ENCODE measurements at places on chromosomes 6 and 20.
A peak's percentile ranks its signal among the peaks of the same experiment; 100 is the strongest.

DNA sequence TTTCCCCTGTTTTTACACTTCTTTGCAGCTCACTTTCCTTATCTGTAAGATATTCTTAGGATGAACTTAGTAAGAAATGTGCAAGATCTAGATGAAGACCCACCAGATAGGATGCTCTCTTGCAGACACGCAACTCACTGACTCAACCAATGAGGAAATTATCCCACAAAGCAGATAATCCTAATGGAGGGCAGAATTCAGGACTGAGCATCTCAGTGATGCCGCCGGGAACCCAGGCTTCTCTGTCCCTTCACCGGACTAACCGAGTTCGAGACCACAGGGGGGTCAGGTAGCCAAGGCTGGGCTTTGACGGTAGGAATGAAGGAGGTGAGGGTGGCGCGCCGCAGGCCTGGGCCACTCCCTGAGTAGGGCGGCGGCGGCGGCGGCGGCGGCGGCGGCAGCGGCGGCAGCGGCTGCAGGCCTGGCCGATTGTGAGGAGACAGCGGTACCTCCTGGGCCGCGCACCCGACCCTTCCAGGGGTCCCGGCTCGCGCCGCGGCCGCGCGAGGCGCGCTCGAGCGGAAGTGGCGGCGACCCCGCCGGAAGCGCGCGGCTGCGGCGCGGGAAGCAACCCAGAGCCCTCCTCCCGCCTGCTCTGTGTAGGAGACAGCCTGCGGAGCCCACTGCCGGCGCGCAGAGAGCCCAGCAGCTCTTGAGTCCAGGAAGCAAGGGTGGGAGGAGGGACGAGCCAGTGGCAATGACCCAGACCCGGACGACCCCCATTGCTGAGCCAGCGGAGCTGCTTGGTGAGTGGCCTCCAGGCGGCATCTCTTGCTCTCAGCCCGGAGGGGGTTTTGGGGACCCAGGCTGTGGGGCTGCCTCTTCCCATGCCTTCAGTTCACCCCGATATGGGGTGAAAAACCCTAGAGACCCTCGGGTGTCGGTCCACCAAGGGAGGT lies at the start of gene KHDC1:
Gene KHDC1 (minus strand): TSS at position 526 of the 899 bp plus-strand sequence. CDS start 20,679 bp downstream, outside the sequence.
- DNase-seq: peak; percentile 53

DNA sequence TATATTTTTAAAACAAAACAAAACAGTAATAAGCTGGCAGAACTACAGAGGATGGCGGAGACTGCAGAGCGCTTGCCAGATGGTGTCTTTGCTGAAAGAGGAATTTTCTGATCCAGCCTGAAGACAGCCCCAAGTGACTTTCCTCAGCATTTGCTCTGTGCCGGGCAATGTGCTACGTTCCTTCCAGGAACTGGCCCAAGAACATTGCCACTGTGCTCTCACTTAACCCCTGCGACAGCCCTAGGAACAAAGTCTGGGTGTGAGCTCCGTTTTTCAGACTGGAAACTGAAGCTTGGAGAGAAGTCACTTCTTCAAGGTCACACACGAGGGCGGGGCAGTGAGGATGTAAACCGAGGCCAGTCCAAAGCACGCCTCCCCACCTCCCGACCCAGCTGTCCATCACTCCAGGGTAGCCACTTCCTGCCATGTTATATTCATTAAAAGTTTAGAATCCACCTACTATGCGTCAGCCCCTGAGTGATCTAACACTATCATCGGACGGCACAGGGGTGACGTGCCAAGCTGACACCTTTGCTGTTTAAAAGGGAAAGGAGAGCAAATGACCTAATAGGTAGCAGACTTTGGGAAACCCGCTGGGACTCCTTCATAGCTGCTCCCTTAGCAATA lies 22.3 kb upstream of the BMP7 start:
- no peak for DNase-seq

DNA sequence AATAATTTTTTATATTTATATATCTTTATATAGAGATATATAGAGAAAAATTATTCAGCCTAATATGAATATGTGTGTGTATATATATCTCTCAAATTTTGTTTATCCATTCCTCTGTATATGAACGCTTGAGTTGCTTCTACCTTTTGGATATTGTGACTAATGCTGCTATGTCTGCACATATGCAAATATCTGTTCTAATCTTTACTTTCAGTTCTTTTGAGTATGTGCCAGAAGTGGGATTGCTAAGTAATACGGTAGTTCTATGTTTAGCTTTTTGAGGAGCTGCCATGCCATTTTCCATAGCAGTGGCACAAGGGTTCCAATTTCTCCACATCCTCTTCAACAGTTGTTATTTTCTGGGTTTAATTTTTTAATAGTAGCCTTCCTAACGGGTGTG lies 72.8 kb upstream of the CEP85L start:
- no peak for DNase-seq

GRCh38 chr6:24974182-24975171 lies 38.7 kb upstream of the RIPOR2 start:
- no peak for DNase-seq

GRCh38 chr6:134706806-134707205 lies 243.1 kb downstream of the ALDH8A1 start:
- DNase-seq: no peak

DNA sequence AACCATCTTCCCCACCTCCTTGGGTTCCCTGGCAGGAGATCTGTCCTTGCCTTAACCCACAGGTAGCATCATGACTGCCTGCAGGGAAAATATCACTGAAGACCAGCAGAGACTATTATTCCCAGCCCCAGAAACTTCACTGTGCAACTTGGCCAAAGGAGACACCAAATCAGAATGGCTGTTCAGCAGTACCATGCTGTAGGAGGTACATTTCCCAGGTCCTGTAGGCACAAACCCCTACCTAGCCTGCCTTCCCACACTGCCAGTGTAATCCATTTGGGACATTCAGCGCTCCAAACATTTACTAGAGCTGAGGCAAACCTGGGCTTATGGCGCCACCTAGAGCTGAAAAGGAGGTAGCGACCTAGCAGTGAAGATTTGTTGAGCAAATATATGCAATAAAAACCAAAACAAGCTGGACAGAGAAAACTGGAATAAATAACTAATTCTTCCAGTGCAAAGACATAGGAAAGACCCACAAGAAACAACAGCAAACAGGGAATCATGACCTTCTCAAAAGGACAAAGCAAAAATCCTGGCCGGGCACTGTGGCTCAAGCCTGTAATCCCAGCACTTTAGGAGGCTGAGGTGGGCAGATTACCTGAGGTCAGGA lies 60.3 kb downstream of the VTA1 start:
- peak; percentile 62 for DNase-seq

Measured in NCI-H2171 treated with DMSO at 0.1 percent for 48 hours (cell line).